Stimulated activated CD4-positive, alpha-beta T cell treated with anti-CD3 and anti-CD28 coated beads, Interleukin-15, amount 100 ng/mL, for 24 hours (primary cell): ENCODE measurements at places on chromosomes 2 and 18.

DNA sequence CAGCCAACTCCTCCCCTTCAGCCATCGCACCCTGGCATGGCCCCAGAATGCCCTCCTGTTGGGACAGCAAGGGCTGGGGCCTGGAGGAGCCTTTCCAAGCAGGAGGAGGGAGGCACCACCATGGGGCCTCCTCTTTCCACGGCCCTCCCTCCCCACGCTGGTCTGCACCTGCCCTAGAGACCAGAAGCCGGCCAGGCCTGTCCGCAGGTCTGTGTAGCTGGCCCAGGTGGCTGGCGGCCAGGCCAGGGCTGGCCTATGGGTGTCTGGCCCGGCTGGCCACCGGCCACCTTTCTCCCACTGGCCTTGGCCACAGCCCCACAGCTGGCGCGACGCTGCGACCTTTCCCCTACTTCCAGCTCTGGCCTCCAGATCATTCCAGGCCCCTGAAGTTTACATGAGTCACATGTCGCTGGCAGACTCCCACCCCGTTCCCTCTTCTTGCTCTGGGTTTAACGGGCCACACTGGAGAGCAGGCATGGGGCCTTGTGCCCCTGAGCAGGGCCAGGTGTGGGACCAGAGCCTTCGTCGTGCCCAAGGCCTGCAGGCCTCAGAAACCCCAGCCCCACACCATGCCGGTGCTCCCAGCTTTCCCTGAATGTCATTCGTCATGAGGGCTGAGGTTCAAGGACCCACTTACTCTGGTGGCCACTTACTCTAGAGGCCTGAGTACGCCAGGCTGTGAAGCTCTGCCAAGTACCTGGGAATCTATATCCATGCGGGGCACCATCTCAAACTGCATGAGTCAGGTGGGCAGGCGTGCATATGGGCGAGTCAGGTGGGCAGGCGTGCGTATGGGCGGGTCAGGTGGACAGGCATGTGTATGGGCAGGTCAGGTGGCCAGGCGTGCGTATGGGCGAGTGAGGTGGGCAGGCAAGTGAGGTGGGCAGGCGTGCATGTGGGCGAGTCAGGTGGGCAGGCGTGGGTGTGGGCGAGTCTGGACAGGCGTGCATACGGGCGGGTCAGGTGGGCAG is 33.3 kb upstream of the KLF11 start:
- no peak for DNase-seq

DNA sequence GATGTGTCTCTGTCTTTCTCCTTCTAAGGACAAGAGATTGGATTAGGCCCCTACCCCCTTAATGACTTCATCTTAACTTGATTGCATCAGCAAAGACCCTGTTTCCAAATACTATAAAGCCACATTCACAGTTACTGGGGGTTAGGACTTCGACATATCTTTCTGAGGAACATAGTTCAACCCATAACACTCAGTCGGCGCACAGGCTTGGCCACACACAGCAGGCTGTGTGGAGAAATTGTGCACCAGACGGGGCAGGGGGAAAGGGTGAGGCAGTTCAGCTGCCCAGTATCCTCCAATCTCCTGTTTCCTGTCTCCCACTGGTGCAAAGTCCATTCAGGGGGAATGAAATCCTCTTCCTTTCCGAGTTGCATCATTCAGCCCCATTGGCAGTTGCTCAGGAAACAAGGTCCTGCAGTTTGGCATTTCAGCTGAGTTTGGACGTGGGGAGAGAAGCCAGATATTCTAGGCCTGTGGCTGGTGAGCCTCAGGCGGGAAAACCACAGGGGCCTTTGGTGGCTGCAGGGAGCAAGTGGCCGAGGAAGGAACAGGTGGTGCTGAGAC is 9.4 kb upstream of the RAPGEF4 start:
- DNase-seq, result no peak

- no peak for DNase-seq
Measured at GRCh38 chr18:72612894-72613533, 68.9 kb upstream of the CBLN2 start.

- DNase-seq, result no peak
Measured at GRCh38 chr2:181430406-181431118, 26.6 kb upstream of the ITGA4 start.

- DNase-seq, result no peak
Measured at GRCh38 chr2:228039752-228040534, 141.5 kb downstream of the SPHKAP start.

GRCh38 chr2:143740431-143740830 is 611.2 kb downstream of the ARHGAP15 start:
- DNase-seq, result no peak

- no peak for DNase-seq
Measured at GRCh38 chr2:218999881-219000568, 6.8 kb upstream of the CRYBA2 start.

GRCh38 chr2:9549420-9549819 is 6.2 kb downstream of the ADAM17 start:
- DNase-seq, result no peak
